ENCODE measurements at places on chromosomes 13 and 19.

GRCh38 chr13:24166561-24166960 is 6.0 kb downstream of the SPATA13 start:
- no peak for DNase-seq

- no peak for DNase-seq
These were observed 8.0 kb downstream of the ANGPTL8 start for GRCh38 chr19:11247391-11247790.

- DNase-seq = peak; percentile 97
These were observed 11.9 kb upstream of the FOSB start for GRCh38 chr19:45455707-45456499.

DNA sequence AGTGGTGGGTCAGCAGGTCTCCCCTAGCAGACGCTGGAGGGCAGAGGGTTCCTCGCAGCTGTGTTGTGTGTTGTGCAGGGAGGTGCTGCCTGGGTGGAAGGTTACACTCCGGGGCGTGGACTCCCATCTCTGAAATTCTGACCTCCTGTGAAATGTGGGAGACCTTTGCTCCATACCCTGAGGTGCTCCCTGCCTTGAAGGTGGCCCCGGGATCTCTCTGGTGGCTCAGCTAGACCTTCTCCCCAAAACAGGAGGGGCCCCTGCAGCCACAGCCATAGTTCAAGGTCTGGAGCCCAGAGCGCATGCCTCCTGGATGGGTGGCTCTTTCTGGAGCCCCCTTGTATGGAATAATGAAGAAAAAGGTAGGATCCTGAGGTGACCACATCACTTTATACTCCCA is 70.2 kb downstream of the SOX1 start:
- no peak for DNase-seq
